ENCODE measurements at places on chromosomes 2 and 18.

DNA sequence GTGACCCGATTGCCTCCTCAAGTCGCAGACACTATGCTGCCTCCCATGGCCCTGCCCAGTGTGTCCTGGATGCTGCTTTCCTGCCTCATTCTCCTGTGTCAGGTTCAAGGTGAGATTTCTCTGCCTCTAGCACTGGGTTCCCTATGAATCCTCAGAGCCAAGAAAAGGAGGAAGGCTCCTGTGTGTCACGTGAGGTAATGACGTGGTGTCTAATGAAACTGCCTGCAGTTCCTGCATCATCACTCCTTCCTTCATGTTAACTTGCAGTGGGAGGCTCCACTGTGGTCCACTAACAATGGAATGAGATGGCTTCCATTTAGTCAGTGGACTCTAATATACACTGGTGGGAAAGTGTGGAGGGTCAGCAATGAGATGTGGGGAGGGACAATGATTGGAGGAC is 559 bp downstream of the REG3G start:
- DNase-seq: no peak

DNA sequence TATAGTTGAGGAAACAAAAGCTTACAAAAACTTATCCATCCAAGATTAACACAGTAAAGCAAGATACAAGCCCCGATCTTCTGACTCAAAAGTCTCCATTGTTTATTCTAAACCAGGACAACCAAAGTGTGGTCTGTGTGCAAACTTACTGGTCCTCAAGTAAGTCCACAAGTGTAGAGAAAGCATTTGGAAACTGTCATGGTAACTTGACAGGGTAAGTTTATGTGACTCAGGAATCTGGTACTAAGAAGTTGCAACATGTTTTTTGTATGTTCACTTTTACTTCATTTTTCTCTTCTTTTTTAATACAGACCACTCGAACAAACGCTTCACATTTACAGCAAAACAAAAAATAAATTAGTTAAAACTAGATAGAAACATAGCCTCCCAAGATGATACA is 9.4 kb downstream of the MBD2 start:
- DNase-seq: no peak

GRCh38 chr2:239991689-239992314 is 33.3 kb downstream of the NDUFA10 start:
- peak; percentile 18 for DNase-seq

DNA sequence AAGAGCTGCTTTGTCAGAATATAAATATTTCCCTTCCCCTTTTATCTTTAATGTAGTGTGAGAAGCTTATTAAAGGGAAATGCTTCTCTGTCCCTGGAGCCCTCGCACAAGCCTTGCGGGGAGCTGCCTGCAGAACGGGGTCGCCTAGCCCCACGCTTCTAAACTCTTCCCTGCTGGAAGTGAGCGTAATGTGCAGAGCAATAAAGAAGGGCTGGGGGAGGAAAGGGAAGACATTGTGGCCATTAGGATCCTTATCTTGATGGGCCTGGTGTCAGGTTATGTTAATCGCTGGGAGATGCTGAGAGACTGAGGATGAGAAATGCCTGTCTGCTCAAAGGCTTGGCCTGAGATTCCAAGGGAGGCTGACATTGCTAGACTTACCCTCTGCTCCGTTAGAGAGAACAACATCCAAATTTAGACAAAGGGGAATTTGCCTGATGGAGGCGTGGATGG is 18.9 kb upstream of the FZD7 start:
- no peak for DNase-seq

- DNase-seq: no peak
Observed at GRCh38 chr2:68932402-68932801, 20.3 kb downstream of the GKN2 start.

DNA sequence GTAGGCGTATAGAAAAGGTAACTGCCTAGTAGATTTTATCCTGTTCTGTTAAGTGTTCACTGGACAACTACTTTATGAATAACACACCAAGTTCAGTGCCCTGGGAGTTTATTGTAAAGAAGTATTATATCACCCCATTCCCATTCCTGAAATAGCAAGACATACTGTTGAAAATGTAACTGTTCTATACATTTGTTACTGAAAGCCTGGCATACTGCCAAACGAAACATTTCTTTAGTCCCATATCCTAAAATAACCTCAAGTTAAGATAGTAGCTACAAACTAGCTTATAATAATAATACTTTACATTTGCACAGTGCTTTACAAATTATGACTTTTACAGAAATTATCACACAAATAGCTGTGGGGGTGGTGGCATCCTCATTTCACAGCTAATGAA is 25.1 kb downstream of the SPDYA start:
- DNase-seq: no peak

DNA sequence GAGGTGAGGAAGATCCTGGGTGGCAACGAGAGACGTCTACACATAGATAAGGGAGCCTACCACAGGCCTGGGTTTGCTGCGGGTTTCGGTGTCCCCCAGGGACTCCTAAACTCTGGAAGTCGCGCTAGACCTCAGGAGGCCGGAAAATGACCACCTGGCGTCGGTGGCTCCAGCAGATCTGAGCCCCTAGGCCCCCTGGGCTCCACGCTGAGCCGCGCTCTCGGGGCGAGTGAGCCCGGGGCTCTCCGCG is 987 bp upstream of the DLX1 start:
- no peak for DNase-seq

DNA sequence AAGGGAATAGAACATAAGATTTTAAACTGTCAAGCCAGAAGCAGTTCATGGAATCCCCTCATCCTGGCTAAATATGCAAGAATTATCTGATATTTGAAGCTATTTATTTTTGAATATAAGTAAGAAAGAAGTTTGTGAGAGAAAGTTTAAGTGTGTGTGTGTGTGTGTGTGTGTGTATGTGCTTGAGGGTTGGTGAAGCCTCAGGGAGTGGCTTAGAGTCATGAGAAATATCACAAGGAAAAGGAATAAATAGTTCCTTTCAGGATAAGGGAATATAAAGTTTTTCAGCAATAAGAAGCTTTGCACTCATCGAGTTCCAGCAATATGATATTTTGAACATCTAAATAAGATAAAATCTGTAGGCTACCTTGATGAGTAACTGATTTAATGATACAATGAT is 359.6 kb downstream of the MEIS1 start:
- no peak for DNase-seq

- DNase-seq: no peak
Observed at GRCh38 chr18:4211111-4211837, 243.8 kb downstream of the DLGAP1 start.

DNA sequence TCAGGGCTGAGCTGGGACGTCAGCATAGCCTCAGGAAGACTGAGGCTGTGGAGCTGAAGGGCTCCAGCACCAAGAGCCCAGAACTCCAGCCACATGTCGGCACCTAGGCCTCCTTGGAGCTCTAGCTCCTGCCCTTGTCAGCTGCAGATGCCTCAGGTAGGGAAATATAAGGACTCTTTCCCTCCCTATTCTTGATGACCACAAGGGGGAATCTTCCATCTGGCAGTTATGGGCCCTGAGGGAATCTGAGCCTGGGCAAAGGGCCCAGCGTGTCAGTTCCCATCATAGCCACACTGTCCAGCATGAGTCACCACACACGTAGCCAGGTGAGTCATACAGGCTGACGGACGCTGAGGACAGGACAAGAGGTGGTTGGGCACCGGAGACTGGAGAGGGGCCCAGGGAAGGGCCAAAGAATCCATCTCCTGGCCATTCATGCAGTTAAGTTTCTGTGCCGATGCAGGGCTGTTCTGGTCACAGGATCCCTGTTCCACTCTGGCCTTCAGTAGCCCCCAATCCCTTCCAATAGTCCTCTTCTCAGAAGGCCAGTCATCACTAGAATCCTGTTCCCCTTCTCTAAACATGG is 1.8 kb downstream of the MPV17 start:
- DNase-seq: no peak

DNA sequence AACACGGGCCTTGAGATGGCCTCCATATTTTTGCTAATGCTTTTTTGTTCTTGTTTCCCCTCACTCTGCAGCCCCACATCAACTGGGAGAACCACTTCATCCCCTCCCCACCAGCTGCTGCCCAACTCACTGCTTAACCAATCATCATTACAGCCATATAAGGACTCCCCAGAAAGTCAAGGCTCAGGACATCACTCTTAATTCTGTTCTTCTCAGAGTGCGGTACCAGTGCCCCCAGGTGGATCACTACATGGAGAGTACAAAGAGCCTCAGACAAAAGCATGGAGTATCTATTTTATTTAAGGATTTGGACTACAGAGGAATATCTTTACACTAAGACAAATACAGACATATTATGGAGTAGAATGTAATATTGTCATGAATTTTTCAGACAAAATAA is 340.6 kb downstream of the PAX3 start:
- no peak for DNase-seq

GRCh38 chr2:232027530-232027929 is 66.0 kb downstream of the DIS3L2 start:
- no peak for DNase-seq

- DNase-seq: no peak
Observed at GRCh38 chr2:52939250-52939649, 828.4 kb upstream of the CHAC2 start.

DNA sequence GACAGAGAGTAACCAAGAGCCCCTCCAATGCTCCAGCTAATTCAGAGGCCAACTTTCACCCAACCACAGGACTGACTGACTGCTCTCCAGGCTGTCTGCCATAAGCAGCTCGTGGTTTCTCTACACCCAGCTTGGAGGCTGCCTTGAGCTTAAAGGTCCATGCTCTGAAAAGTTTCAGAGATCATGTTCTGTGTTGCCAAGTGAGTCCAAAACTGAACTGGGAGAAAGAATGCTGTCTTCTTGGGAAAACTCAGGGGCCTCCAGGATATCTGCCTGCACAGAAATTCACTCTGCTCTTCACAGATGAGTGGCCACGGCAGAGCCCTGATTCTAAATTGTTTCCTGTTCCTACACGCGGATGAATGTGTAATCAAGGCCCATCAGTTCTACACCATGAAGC is 51.1 kb downstream of the LPIN2 start:
- DNase-seq: peak; percentile 36

DNA sequence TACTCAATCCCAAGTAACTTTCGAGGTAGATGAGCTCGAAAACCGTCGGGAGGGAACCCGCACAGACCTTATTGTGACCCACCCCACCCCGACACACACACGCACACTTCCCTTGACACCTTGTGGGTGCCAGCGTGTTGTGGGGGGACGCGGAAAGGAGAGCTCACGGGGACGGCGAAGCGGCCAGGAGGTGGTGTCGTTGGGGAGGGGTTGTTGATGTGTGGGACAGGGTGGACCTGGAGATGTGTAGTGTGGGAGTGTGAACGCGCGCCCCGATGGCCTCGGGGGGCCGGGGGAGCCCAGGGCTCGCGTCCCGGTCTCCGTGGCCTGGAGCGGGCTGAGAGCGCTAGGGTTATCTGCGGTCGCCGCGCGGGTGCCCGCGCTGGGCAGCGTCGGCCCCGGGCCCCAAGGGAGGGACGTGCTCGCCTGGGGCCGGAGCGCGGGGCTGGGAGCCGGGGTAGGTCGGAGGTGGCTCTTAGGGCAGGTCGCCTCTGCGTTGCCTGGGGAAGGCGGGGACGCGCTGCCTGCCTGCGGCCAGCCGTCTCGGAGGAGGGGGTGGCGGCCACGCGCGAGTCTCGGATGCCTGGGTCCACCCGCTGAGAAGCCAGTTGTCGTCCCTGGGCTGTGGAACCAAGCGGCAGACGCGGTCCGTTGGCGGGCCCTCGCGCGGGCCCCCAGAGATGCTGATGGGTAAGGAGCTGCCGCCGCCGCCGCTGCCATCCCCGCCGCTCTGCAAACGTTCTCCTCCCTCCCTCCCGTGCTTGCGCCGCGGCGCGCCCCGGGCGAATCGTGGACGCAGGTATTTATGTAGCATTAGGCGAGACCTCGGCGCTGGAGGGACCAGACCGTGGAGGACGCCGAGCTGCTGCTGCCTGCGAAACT is 1.6 kb downstream of the KLHL29 start:
- peak; percentile 38 for DNase-seq

DNA sequence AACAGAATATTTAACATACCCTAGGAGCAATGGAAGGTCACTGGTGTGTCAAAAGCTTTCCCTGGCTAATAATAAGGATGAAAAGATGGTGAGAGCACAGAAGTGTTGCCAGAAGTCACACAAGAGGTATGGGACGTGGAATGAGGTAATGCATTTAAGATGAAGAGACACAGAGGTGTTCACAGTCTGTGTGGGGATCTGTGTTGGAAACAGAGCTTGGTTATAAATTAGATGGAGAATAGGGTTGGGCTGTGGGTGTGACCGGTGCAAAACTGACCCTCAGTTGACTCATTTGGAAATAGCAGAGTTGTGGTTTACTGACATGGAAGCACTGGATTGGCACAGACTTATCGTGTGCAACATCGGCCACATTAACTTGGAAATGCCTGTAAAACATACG is 372.5 kb downstream of the SATB2 start:
- no peak for DNase-seq

DNA sequence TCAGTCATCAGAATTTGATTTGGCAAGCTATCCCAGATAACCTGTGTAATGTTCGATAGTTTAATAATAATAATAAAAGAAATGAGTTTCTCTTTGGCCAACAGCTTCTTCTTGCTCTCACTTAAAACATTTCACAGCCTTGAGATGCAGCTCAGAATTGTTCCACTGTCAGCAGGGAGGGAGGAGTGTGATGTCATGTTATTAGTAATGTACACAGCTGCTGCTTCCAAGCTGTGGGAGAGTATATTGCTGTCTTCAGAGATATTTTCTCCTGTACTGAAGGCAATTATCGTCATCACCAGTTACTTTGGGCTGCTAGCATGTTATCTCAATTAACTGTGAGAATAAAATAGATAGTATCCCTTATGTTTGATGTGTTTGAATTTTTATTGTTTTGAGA is 146.9 kb upstream of the MAP3K20 start:
- DNase-seq: no peak

GRCh38 chr2:170714381-170715061 is 616 bp upstream of the SP5 start:
- DNase-seq: peak; percentile 12

- DNase-seq: no peak
Observed at GRCh38 chr2:84306361-84306760, 152.7 kb downstream of the SUCLG1 start.

DNA sequence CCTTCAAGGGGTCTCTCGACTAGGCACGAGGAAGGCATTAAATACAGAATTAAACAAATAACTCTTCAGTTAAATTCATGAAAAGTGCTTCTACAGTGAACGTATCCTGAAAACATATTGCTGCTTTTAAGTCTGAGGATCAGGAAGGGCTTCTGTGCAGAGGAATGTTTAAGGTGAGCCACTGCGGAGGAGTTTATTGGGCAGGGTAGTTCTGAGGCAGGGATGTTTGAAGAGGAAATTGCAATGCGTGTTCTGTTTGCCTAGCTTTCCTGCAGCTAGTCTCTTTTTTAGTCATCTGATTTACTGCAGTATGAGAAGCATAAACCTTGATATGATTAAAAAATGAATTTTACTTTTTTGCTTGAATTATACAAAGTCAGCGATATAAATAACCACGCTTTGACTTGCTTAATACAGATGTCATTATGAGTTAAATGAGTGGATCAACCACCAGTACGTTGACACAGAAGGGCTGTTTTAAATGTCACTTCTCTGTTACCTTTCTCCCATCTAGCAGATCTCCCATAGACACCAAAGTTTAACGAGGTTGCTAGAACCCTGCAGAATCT is 98.7 kb downstream of the CTNNA2 start:
- DNase-seq: no peak
